ENCODE measurements at places on chromosomes 16 and 17. TPM values are rescaled to one million over a fixed set of nuclear protein-coding genes. Genes with fewer than 3 reads are reported as not detected.

The EPOP gene
- polyA plus RNA-seq, result 6.5 TPM

The MON1B gene
- 11.9 TPM for polyA plus RNA-seq

The TMEM132E gene
- polyA plus RNA-seq, result not detected

The KCNH6 gene
- polyA plus RNA-seq, result not detected

The KCNJ18 gene
- polyA plus RNA-seq, result not detected

The CA5A gene
- polyA plus RNA-seq, result not detected

The CES5A gene
- not detected for polyA plus RNA-seq

The RPH3AL gene
- polyA plus RNA-seq, result 0.46 TPM

The MATCAP1 gene
- polyA plus RNA-seq, result 6.9 TPM

- DNase-seq, result no peak
Measured at GRCh38 chr16:68009157-68009735, 6.5 kb downstream of the DPEP2NB start.

DNA sequence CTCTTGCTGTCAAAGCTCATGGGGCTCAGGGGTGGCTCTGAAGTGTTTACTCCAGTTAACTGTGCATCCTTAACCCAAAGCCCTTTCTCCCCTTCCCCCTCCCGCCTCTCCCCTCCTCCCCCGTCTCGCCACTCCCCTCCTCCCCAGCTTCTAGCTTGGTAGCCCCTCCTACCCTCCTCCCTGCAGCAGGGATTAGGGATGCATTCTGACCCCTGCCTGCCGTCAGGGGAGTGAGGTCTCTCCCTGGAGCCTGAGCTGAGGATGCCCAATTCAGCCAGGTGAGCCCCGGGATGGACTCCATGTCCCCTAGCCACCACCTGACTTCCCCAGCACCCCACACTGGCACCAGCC lies 1.6 kb downstream of the HS3ST6 start:
- no peak for DNase-seq

- peak; percentile 82 for DNase-seq
Measured at GRCh38 chr17:78315355-78316114, 44.3 kb downstream of the SOCS3 start.

DNA sequence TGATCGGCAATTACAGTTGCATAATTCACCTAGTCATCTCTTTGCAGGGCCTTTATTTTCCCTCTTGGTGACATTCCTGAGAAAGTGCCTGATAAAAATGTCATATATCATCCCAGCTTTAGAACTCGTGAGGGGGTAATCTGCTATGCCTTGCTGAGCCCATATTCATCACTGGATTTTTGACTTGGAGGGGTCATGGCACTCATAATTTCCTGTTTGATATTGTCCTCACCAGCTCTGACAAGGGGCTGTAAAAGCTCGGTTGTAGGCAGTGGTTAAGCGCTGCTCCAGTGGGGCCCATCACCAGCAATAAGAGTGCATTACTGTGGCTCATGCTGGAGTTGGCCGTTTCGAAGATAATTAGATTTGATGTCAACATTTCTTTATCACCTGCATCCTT lies 227.3 kb downstream of the IRX3 start:
- no peak for DNase-seq

DNA sequence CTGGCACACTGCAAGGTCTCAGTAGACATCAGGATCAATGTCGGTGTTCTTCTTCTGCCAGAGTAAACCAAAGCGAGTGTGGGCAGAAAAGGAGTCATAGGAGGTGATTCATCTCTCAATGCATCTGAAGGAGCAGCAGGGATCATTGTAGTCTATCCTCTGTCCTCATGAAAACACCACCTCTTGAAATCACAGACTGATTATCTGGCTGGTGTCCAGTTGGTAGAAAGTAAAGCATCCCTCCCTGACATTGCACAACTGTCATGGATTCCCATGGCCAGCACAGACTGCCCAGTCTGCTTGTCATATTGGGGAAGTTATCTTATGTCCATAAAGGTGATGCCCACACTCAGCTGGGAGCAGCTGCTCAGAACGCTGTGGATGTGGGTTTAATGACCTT lies 74.1 kb downstream of the ABCC12 start:
- peak; percentile 46 for DNase-seq

DNA sequence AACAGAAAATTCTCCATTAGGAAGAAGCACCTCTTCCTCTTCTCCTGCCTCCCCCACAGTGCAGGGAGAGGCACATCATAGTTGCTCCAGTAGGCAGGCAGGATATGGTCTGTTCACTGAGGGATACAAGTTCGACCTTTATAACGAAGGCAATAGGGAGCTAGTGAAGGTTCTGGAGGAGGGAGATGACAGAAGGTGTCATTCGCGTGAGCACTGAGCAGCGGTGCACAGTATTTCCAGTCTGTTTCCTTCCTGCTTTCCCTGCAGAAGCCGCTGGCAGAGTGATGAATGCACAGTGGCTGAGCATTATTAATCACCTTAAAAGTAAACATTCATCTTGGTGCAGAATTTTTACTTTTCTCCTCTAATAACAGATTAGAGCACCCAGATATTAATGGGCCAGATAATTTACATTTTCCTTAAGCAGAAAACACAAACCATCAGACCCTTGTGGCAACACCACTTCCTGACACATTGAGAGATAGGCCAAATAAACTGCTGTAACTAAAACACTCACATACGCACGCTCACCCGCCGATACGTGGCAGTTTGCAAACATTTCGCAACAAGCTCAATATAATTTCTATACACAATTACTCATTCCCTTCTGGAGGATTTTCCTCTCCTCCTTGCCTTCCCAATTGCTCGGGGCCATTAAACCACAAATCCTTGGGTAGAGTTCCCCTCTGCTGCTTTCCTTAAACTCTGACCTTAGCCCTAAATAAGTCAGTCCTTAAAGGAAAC lies 69.5 kb downstream of the AIPL1 start:
- DNase-seq, result peak; percentile 10

- DNase-seq, result no peak
Measured at GRCh38 chr17:57589151-57590034, 155.7 kb downstream of the CCDC182 start.

GRCh38 chr17:7987112-7987893 lies 15.1 kb upstream of the GUCY2D start:
- DNase-seq, result no peak

GRCh38 chr17:71200597-71200996 lies 920.2 kb upstream of the SOX9 start:
- no peak for DNase-seq

GRCh38 chr17:66670206-66670605 lies 164.7 kb upstream of the CACNG5 start:
- DNase-seq, result no peak

GRCh38 chr17:15265131-15265530 lies at the start of gene PMP22:
Gene PMP22 (minus strand): TSS chr17:15265326. CDS start chr17:15260727, 4,599 bp downstream.
- DNase-seq, result no peak

DNA sequence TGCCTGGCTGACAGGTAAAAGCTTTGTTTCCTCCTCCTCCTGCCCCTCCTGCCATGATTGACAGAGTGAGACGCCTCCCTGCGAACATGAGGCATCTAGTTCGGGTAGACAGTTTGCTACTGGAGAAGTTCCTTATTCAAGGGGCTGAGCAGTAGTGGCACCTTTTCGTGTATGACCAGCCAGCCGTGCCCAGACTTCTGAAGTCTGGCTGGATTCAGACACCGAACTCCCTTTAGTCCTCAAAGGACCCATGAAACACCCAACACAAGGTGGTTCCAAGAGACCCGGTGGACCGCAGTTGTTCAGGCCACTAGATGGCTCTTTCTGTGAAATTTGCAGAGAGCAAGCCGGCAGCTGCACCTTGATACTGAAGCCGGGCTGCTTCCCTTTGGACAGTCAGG lies 192.8 kb downstream of the XYLT1 start:
- no peak for DNase-seq

- DNase-seq, result no peak
Measured at GRCh38 chr16:68402748-68403040, 45.6 kb downstream of the SMPD3 start.

DNA sequence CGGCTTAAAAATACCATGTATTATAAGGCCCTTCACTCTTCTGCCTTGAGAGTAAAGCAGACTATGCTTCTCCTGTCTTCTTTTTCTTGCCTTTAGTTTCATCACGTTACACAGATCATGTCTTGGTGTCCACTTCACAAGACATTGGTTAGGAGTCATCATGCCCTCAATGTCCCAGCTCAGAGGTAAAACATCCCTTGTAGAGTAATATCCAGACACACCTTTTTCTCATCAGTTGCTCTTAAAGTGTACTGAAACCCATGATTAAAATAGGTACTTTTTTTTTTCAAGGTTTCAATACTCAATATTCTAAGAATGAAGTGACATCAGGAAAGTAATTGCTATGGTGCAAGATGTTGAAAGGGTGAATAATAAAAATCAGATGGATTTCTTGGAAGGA lies 267.8 kb downstream of the PMP22 start:
- DNase-seq, result no peak

DNA sequence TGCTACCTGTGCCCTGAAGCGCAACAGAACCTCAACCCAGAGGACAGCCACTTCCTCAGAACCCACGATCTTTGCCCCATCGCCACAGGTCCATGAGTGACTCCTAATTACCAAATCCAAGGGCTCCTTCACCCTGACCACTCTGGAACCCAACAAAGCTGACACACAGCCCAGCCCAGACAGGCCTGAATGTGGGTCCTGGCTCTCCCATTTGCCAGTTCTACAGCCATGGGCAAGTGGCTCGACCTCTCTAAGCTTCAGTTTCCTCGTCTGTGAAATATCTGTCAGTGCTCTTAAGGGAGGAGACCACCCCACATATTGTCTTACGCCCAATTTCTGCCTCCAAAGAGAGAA lies 18.0 kb upstream of the ENDOV start:
- DNase-seq, result no peak

- no peak for DNase-seq
Measured at GRCh38 chr16:1965396-1966001, 873 bp upstream of the RPS2 start.

- DNase-seq, result no peak
Measured at GRCh38 chr17:60039847-60040442, 38.8 kb downstream of the HEATR6 start.

DNA sequence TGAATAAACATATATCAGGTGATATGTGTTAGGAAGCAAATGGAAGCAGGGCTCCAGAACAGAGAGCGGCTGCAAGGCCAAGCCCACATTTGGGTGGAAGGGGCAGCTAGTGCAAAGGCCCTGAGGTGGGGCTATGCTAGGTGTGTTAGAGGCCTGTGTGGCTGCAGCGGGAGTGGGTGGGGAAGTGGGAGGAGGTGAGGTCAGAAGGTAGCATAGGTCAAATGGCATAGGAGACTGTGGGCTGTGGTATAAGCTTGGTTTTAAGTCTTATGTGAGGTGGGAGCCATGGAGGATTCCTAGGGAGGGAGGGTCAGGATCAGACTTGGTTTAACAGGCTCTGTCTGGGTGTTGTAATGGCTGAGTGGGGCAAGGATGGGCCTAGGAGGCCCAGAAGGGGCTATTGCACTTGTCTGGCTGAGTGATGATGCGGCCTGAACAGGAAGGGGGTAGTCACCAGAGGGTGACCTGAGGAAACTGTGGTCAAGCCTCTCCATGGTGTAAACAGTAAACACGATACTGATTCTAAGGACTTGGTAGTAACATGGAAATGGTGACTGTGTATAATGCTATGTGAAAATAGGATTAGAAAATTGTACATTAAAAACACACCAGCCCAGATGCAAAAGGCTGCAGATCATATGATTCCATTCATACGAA lies 31.1 kb downstream of the RAI1 start:
- DNase-seq, result no peak

GRCh38 chr17:46000292-46000691 lies 1.2 kb downstream of the STH start:
- DNase-seq, result no peak

DNA sequence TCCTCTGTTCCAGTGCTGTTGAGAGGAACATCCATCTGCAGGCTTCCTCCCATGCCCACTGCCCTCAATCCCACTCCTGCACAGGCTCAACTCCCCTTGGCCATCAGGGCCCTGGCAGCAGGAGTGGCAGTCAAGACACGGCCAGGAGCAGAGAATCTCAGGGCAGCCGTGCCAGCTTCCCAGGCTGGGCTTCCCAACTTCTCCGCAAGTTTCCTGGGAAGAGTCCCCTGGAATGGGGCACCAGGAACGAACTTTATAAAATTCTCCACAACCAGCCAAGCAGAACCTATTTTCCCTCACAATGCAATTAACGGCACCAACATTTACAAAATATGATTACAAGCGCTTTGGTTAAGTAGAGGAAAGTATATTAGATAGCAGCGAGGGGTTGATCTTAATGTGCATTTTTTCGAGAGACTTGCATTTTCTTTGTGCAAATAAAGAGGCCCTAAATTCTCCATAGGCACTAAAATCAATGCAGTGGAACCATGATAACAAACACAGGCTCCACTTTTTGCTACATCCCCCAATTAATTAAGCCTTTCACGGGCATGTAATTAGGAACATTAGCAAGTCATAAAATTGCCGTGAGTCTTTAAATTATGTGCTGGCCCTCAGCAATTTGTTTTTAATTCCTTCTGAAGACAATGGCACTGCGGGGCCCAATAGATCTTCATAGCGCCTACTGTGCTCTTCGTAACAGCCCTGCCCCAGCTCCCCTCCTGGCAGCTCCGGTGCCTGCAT lies 99.9 kb upstream of the LHX1 start:
- no peak for DNase-seq

DNA sequence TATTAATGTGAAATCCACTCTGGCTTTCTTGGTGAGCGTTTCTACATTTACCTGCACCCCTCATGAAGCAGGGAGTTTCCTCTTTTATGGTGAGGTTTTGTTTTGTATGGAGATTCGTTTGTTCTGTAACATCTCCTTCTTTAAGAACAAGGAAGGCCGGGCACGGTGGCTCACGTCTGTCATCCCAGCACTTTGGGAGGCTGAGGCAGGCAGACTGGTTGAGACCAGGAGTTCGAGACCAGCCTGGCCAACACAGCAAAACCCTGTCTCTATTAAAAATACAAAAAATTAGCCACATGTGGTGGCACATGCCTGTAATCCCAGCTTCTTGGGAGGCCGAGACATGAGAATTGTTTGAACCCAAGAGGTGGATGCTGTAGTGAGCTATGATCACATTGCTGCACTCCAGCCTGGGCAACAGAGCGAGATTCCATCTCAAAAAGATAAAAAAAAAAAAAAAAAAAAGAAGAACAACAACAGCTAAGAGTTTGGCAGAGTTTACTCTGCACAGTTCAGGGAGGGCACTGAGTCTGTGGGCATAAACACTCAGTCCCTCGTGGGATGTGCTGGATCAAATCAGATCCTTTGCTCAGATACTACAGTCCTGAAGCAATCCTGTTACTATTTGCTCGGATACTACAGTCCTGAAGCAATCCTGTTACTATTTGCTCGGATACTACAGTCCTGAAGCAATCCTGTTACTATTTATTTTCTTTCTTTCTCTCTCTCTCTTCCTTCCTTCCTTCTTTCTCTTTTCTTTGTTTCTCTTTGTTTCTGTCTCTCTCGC lies 28.9 kb downstream of the ADCY9 start:
- DNase-seq, result no peak
